Caco-2 (cell line): ENCODE measurements at places on chromosomes 11 and 22. TPM values are rescaled to one million over a fixed set of nuclear protein-coding genes. Genes with fewer than 3 reads are reported as not detected.
A peak's percentile ranks its signal among the peaks of the same experiment; 100 is the strongest.

DNA sequence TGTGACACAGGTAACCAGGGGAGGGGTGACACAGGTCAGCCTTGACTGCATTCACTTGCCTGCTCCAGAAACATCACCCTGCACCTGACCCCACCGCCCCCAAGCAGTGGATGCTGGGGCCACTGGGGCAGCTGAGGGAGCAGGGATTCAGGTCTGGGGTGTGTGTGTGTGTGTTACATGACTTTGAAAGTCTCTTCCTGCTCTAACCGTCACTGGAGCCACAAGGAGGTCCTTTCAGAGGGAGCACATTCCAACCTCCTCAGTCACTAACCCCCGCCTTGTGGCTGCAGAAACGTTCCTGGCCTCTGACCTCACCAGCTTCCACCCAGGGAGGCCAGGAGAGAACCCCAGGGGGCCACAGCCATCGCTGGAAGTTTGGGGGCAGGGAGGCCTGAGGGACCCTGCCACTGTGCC, 2.9 kb upstream of the FOSL1 start:
- no peaks in the 10 kb centered on the region; the same call in 1 of the 2 replicates for H3K27me3 ChIP-seq
- peak overlapping the region; percentile 58 for H3K27ac ChIP-seq
- H3K4me3 ChIP-seq, result no peak overlapping the region
- no peaks in the 10 kb centered on the region for H3K36me3 ChIP-seq
- peaks cover 29% of the 10 kb centered on the region for H3K4me1 ChIP-seq

Gene TSGA10IP
- total RNA-seq, result 0.79 TPM in 1 of 2 replicates, not detected in the other

Gene OR8D1
- total RNA-seq, result not detected in 2 replicates

- H3K36me3 ChIP-seq, result no peaks in the 10 kb centered on the region
- no peaks in the 10 kb centered on the region for H3K27me3 ChIP-seq
- H3K27ac ChIP-seq, result no peak overlapping the region
- H3K4me3 ChIP-seq, result no peak overlapping the region
Observed at GRCh38 chr22:17903564-17904295, 120.6 kb downstream of the MICAL3 start.

DNA sequence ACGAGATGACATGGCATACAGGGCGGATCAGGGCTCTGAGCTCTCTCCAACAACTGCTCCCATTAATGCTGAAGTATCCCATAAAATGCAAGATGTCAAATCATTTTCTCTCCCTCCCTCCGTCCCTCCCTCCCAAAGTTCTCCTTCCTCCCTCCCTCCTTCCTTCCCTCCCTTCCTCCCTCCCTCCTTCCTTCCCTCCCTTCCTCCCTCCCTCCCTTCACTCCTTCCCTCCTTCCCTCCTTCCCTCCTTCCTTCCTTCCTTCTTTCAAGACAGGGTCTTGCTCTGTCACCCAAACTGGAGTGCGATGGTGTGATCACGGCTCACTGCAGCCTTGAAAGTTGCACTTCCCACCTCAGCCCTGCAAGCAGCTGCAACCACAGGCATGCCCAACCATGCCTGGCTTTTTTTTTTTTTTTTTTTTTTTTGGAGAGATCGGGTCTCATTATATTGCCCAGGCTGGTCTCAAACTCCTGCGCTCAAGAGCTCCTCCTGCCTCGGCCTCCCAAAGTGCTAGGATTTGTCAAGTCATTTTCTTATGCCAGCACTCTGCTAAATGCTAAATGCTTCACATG, 38.2 kb downstream of the TXN2 start:
- H3K27me3 ChIP-seq, result no peaks in the 10 kb centered on the region
- H3K4me1 ChIP-seq, result peaks cover 16% of the 10 kb centered on the region
- H3K27ac ChIP-seq, result no peak overlapping the region

Gene P2RY2
- total RNA-seq, result 10.4 and 11.4 TPM in 2 replicates

Gene PRR33
- not detected in 2 replicates for total RNA-seq

DNA sequence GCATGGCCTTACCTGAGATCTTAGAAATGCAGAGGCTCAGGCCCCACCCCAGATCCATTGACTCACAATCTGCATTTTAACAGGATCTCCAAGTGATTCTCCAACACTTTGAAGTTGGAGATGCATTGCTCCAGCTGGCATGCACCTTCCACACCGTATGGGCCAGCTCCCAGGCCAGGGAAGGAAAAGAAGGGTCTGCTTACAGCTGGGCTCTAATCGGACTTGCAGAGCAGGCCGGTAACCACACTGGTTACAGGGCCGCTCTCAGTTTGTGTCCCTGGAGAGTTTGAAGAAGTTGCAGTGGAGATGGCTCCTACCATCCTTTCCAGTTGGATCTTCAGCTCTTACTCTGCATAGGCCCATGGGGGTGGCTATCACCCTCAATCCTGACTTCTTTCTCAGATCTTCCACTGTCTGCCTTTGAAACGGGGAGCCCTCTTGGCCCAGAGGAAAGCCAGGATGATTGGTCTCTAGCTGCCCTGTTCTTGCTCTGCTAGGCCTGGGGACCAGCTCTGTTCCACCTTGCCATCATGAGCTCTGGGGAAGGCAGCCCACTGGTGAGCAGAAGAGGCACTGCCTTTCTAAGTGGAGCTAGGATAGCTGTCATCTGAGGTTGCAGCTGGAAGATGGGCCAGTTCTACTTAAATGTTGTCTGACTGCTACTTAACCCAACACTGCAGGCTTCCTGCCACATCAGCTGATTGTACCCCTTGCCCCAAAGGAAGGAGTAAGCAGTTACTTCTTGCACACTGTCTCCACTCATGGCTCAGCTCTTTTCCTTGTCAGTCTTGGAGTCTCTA, 105.6 kb upstream of the NAV2 start:
- no peak for DNase-seq
- no peak overlapping the region for H3K4me3 ChIP-seq
- H3K27ac ChIP-seq, result no peak overlapping the region
- H3K36me3 ChIP-seq, result no peaks in the 10 kb centered on the region
- no peaks in the 10 kb centered on the region for H3K27me3 ChIP-seq
- H3K4me1 ChIP-seq, result no peaks in the 10 kb centered on the region

DNA sequence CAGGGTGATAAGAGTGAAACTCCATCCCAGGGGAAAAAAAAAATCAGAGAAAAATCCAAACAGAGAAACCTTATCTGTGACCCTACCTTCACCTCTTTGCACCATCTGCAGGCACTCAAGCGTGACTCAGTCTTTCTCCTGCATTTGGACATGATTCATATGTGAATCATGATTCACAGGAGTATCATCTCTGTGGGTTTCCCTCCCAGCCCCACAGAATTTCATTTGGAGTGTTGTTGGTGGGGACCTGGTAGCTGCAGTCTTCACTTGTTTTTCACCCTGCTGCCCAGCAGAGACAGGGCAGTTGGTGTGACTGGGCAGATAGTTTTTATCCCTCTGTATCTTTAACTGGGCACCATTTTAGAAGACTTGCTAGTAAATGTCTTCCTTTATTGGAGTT, 75.7 kb downstream of the DEPDC5 start:
- H3K27ac ChIP-seq, result no peak overlapping the region
- no peaks in the 10 kb centered on the region for H3K27me3 ChIP-seq
- peaks cover 3% of the 10 kb centered on the region; the same call in 1 of the 2 replicates for H3K4me1 ChIP-seq
- DNase-seq, result no peak
- no peak overlapping the region for H3K4me3 ChIP-seq

Gene SYT13
- total RNA-seq, result 6.0 and 9.4 TPM in 2 replicates

- H3K4me1 ChIP-seq, result peaks cover 10% of the 10 kb centered on the region; the same call in 1 of the 2 replicates
- no peaks in the 10 kb centered on the region for H3K27me3 ChIP-seq
- DNase-seq, result no peak
- H3K36me3 ChIP-seq, result peaks cover 3% of the 10 kb centered on the region
- peak overlapping the region; percentile 17 for H3K27ac ChIP-seq
Observed at GRCh38 chr11:114061048-114061680, 1.7 kb downstream of the ZBTB16 start.

- H3K4me1 ChIP-seq, result peaks cover 45% of the 10 kb centered on the region
- no peaks in the 10 kb centered on the region for H3K36me3 ChIP-seq
- no peak overlapping the region for H3K4me3 ChIP-seq
- no peaks in the 10 kb centered on the region for H3K27me3 ChIP-seq
- no peak overlapping the region for H3K27ac ChIP-seq
Observed at GRCh38 chr22:37186228-37186996, 1.6 kb downstream of the C1QTNF6 start.

- no peaks in the 10 kb centered on the region for H3K36me3 ChIP-seq
- no peaks in the 10 kb centered on the region for H3K4me1 ChIP-seq
- H3K27me3 ChIP-seq, result no peaks in the 10 kb centered on the region
Observed at GRCh38 chr11:26350002-26350401, 18.1 kb downstream of the ANO3 start.

Gene B3GAT1
- 0.11 TPM in 1 of 2 replicates, not detected in the other for total RNA-seq

DNA sequence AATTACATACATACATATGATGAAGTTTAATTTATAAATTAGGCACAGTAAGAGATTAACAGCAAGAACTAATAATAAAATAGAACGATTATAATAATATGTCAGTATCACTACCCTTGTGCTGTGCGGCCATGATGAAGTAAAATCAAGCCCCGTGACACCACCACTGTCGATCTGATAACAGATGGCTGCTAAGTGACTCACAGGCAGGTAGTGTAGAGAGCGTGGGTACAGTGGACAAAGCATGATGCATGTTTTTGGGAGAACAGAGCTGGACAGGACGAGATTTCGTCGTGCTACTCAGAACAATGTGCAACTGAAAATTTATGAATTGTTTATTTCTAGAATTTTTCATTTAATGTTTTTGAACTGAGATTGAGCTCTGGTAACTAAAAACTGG, 108.4 kb upstream of the TIMP3 start:
- no peaks in the 10 kb centered on the region for H3K27me3 ChIP-seq
- H3K4me3 ChIP-seq, result no peak overlapping the region
- no peak for DNase-seq

DNA sequence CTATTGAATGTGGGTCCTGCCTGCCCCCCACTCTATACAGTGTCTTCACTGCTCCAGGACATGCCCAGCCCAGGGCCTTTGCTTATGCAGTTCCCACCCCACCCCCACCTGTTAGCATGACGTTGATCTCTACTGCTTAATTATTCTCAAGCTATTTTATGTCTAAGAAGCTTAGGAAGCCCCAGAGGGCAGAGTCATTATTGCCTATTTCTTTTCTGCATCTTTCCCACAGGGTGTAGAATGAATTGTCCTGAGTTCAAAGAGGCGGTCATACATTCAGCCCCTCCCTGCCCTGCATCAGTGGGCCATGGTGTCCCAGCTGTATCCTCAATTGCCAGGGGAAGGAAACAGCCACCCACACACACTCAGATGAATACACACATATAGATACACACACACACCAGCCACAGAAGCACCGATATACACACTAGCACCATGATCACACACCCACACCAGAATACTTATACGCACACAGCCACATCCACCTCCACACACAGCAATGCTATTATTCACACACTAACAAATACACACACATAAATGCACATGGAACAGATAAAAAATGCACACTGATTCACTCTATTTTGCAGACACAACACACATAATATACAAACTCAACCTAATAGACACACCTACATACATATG, 1.5 kb downstream of the PDE2A start:
- no peak for DNase-seq
- H3K4me1 ChIP-seq, result no peaks in the 10 kb centered on the region
- no peaks in the 10 kb centered on the region for H3K36me3 ChIP-seq
- H3K4me3 ChIP-seq, result no peak overlapping the region

DNA sequence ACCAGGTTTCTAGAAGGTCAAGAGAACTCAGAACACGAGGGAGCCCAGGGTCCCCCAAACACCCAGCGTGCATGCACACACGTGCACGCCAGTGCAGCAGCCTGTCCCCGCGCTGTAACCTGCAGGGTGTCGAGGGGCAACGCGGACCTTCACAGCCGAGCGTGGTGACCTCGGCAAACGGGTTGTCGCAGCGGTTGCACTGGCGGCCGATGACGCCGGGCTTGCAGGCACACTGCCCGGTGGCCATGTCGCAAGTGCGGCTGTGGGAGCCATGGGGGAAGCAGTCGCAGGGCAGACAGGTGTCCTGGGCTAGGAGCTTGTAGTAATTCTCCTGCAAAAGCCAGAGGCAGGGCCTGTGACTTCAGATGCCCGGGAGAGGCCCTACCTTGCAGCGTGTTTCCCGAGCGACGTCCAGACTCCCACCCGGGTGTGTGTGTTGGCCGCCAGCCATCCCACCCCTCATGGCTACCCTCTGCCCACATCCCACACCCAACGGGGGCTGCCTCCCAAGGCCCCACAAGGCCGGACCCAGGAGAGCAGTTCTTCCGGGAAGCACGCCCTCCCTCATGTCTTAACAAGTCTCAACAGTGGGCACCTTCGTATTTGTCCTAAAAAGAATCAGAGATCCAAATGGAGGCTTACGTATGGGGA, 56.1 kb downstream of the TRMU start:
- H3K4me1 ChIP-seq, result no peaks in the 10 kb centered on the region
- no peaks in the 10 kb centered on the region for H3K36me3 ChIP-seq
- H3K27ac ChIP-seq, result peak overlapping the region; percentile 76

- H3K4me3 ChIP-seq, result no peak overlapping the region
- no peaks in the 10 kb centered on the region for H3K36me3 ChIP-seq
- H3K27me3 ChIP-seq, result peaks cover 1% of the 10 kb centered on the region; the same call in 1 of the 2 replicates
- H3K27ac ChIP-seq, result no peak overlapping the region
- DNase-seq, result no peak
Observed at GRCh38 chr11:109845437-109845836, 247.8 kb upstream of the ZC3H12C start.

GRCh38 chr11:39780131-39780530, 1679.3 kb downstream of the LRRC4C start:
- H3K4me3 ChIP-seq, result no peak overlapping the region
- H3K4me1 ChIP-seq, result no peaks in the 10 kb centered on the region
- no peak for DNase-seq

- no peak overlapping the region for H3K27ac ChIP-seq
- H3K4me3 ChIP-seq, result no peak overlapping the region
- DNase-seq, result no peak
- H3K4me1 ChIP-seq, result peaks cover 30% of the 10 kb centered on the region
- no peaks in the 10 kb centered on the region for H3K27me3 ChIP-seq
- peaks cover 11% of the 10 kb centered on the region; the same call in 1 of the 2 replicates for H3K36me3 ChIP-seq
Observed at GRCh38 chr11:118514103-118514502, 13.2 kb upstream of the TTC36 start.

GRCh38 chr11:116930586-116930985, 93.2 kb upstream of the APOA1 start:
- H3K36me3 ChIP-seq, result no peaks in the 10 kb centered on the region; the same call in 1 of the 2 replicates
- no peak overlapping the region for H3K27ac ChIP-seq
- peaks cover 13% of the 10 kb centered on the region; the same call in 1 of the 2 replicates for H3K4me1 ChIP-seq
- no peak for DNase-seq
- H3K4me3 ChIP-seq, result no peak overlapping the region

Gene TEX12
- total RNA-seq, result not detected in 2 replicates

GRCh38 chr11:128956401-128957201, 13.9 kb upstream of the TP53AIP1 start:
- H3K4me1 ChIP-seq, result no peaks in the 10 kb centered on the region
- H3K27me3 ChIP-seq, result no peaks in the 10 kb centered on the region
- H3K4me3 ChIP-seq, result no peak overlapping the region
- H3K27ac ChIP-seq, result no peak overlapping the region
- no peaks in the 10 kb centered on the region for H3K36me3 ChIP-seq
- peak; percentile 75 for DNase-seq

Gene POU2AF1
- 1.1 and 2.7 TPM in 2 replicates for total RNA-seq
